Right renal cortex interstitium (tissue), 3 donors: ENCODE measurements at places on chromosomes 5 and 9.

GRCh38 chr5:124481419-124481818 lies 265.0 kb downstream of the ZNF608 start:
- DNase-seq: no peak

GRCh38 chr5:112717506-112718082 lies 20.1 kb upstream of the APC start:
- no peak for DNase-seq

- DNase-seq: no peak
Observed at GRCh38 chr5:131171276-131171810, 599 bp downstream of the LYRM7 start.

DNA sequence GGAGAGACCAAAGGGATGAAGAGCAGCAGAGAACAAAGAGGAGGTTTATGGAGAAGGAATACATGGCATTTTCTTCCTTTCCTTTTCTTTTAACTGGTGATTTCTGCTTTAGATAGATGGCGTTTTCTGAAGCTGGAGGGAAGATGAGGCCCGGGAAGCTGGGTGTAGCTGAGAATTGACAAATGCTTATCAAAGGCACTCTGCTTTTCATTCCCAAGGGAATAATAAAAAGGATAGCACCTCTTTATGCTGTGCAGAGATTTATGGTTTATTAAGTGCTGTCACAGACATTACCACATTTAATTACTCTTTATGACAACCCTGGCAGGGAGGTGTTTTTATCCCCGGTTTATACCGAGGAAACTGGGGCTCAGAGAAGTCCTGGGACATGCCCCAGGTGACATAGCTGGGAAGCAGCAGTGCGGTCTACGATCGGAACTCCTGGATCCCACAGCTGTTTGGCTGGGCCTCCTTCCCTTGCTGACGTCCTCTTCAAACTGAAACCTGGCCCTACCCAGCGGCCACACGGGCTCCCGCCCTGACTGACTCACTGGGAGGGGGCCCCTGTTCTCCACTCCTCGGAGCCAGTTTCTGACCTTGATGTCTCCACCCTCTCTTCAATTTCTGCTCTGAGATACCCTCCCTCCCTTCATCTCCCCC lies 8.2 kb upstream of the EPB41L4B start:
- DNase-seq: no peak

- DNase-seq: no peak
Observed at GRCh38 chr9:137756045-137756744, 121.4 kb upstream of the CACNA1B start.

DNA sequence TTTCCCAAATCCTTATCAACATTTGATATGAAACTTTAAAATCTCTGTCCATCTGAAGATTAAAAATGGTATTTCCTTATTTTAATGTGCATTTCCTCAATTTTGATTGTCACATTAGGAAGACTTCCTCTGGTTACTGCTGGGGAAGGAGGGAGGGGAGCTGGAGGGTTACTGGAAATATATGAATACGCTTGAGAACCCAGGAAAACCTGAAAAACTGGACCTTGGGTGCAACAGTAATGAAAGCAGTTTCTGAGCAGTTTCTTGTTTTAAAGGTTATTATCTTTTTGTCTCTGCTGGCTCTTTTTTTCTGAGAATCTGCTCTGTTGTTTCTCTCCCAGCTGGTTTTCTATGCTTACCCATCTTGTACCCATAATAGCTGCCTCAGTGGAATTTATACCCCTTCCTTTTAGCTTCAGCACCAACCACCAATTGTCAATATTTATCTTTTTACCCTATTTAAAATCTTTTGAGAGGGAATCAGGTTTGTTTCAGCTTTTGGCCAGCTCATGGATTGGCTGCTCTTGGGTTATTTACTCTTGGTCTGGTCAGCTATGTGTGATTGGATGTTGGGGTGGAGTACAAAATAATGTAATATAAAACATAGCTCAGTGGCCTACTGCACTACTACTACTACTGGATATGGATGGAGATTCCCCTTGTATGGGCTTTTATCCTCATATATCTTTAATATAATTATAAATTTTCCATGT lies 67.4 kb downstream of the UNC13B start:
- DNase-seq: peak; percentile 10

- DNase-seq: no peak
Observed at GRCh38 chr9:114811301-114811700, 5.5 kb upstream of the TNFSF15 start.

GRCh38 chr9:126131066-126132010 lies 195.3 kb upstream of the MVB12B start:
- DNase-seq: no peak

DNA sequence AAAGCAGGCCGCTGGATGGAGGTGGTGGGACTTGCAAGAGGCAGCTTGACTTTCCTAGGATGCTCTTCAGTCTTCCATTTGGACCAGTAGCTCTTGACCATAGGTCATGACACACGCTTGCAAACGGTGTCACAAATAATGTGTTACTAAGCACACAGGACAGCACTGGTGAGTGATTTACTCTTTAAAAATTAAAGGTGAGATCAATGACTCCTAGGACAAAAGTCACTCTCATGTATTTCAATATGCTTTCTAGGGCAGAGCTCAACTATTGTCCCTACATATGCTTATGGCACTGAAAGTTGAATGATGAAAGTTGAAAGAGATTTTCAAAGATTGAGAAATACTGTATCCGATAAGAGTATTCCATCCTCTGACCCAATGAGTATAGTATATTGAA lies 496.7 kb downstream of the EBF1 start:
- DNase-seq: no peak

DNA sequence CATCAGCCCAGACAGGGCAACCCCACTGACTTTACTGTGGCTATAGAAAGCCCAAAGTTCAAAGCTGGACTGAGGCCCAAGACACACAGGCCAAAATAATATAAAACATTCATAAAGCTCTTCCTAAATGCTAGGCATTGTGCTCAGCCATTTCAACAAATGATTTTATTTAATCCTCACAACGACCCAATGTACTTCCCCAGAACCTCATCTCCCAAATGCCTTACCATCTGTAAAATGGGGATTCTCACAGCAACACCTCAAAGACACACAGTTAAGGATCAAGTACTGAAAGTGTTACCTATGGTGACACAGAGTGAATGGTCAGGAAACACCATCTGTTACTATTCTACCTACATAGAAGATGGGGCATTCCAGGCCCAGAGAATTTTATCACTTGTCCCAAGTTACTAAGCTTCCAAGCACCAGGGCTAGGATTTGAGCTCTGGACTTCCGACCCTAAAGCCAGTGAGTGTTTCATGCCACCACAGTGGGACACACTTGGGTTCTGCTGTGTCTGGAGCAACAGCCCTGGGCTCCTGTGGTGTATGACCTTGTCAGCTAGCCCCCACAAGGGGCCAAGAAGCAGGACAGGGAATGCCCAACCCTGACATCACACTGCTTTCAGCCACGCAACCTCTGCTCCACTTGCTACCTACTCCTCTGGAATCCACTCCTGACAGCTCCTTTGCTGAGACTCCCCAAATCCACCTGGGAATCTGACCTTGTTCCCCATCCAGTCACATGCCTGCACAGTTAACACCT lies 15.1 kb downstream of the SHB start:
- no peak for DNase-seq

- DNase-seq: no peak
Observed at GRCh38 chr5:93433422-93433821, 147.6 kb downstream of the NR2F1-AS1 start.

DNA sequence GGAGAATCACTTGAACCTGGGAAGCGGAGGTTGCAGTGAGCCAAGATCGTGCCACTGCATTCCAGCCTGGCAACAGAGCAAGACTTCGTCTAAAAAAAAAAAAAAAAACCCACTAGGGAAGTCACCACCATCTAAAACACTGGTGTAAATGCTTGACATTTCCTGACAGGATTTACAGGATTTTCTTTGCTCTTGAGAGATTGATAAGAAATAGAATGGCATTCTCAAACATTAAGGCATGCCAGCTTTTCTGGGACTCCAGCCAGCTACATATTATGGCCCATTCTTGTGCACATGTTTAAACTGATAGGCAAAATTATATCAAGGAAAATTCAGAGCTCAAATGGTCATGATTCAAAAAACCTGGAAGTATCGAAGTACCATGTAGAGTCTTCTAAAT lies 28.7 kb downstream of the GTF3C4 start:
- no peak for DNase-seq

DNA sequence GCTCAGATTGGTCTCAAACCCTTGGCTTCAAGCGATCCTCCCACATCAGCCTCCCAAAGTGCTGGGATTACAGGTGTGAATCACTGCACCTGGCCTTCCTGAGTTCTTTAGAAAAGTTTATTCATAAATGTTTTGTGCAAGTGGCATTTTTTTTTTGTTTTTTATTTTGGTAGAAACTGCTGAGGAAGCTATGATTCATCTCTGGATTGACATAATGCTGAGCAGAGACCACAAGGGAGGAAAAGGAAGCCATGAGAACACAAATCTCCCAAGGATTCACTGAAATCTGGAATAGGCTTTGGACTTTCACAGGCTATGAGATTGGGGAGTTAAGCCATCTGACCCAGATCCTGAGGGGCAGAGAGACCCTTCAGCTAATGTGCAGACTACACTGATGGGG lies 3.4 kb upstream of the SLC46A2 start:
- no peak for DNase-seq

- DNase-seq: no peak
Observed at GRCh38 chr5:59562756-59563389, 330.7 kb downstream of the PDE4D start.

DNA sequence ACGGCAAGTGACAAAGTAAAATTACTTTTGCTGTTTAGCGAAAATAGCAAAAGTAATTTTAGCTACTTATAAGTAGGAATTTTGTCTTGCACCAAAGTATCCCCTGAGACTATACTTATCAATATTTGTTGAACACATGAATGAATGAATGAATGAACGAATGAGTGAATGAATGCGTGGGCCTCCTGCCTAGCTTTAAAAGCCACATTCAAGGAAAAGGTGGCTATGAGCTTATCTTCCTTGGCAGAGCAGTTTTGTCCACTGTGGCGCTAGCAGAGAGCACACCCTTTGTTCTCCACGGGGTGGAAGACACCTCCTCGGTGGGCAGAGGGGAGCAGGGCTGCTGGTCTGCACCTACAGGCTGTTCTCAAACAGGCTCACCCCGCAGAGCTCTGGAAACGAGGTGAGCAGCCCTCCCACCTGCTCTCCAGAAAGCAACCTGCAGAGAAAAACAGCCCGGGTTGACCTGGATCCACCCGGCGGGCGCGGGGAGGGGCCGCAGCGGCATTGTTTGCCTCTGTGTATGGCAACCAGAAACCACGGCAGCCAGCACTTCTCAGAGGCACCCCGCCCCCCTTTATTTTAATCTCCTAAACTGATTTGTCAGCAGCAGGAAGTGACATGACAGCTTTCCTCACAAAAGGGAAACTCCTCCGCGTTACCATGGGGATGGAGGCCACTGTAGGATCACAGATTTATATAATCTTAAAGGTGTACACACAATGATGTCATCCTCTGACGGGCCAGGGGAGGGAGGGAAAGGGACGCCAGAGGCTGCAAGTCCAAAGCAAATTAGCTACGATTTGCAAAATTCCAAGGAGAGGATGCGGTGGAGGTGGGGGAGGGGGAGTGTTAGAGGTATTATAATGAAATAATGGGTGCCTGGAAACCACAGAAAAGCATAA lies 5.9 kb downstream of the DUSP1 start:
- peak; percentile 99 for DNase-seq

DNA sequence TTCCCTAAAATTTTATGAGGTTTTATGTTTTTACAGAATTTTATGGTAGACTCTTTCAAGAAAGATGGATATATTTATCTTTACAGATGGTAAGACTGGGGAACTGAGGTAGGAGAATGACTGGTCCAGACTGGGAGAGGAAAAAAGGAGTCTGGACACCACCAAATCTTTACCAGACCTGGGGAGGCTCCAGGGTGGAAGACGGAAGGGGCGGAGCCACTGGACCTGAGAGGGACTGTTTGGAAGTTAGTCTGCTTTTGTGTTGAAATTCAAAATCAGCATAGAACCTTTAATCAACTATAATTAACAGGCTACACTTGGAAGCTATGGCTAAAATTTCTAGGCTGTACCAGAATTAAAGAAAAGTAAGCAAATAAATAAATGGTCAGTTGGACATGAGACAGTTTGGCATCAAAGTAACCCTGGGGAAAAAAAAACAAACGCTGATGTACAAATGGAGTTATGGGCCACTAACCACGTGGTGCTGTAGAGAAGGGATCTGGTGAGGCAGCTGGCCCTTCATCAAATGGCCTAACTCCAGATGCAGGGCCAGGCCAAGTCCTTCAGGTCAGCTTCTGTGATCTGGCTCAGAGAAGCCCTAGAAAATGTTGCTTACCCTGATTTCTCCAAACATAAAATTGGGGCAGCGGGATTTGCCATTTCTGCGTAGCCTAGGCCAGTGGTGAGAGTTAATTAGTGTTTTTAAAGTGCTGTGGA lies 155.1 kb downstream of the ARSB start:
- no peak for DNase-seq

DNA sequence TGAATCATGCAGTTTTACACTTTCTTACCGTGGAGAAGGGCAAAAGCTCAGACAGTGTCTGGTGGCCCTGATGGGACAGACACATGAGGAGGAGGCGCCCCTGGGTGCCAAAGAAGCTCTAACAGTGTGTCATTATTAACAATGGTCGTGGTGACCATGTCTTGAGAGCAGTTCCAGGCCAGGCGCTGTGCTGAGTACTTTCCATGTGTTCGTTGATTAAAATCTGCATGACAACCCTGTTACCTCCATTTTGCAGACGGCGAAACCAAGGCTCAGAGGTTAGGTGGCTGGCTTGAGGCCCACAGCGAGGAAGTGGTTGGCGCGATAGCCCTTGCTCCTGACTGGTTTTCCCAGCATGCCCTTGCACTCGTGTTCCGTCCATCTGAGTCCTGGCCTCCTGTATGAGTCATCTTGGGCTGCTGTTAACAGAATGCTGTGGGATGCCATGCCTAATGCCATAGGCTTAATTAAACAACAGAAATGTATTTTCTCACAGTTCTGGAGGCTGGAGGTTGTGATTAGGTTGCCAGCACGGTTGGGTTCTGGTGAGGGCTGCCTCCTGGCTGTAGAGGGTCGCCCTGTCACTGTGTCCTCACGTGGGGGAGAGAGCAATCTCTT lies 92.0 kb downstream of the AMBP start:
- DNase-seq: no peak

DNA sequence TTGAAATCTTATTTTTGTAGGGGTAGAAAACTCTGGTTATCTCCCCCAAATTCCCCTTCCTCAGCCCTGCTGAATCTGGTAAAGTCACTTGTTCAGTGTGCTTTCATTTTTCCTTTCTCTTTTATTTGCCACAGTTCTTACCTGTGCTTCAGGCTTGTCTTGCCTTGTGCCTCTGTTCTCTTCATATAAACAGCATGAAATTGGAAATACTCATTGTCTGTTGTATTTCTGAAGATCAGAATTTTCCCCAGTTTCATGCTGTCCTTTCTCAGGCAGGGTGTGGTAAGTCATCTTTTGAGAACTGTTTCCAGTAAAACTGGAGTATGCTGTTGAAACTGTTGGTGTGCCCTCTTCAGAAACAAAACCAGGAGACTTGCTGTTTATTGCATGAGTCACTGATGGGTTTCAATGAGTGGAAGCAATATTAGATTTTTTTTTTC lies 7.0 kb downstream of the PAM start:
- no peak for DNase-seq

GRCh38 chr5:3325972-3326840 lies 269.4 kb upstream of the IRX1 start:
- DNase-seq: no peak

- no peak for DNase-seq
Observed at GRCh38 chr9:36276781-36277181, 18.5 kb upstream of the GNE start.

- DNase-seq: no peak
Observed at GRCh38 chr5:72465601-72466563, 41.3 kb downstream of the ZNF366 start.

- no peak for DNase-seq
Observed at GRCh38 chr5:157212307-157212706, 31.7 kb downstream of the ITK start.
